ENCODE measurements at places on chromosomes 6 and 20. TPM values are rescaled to one million over a fixed set of nuclear protein-coding genes. Genes with fewer than 3 reads are reported as not detected.

- no peaks in the 10 kb centered on the region for H3K4me1 ChIP-seq
- H3K36me3 ChIP-seq, result no peaks in the 10 kb centered on the region
- H3K27me3 ChIP-seq, result no peaks in the 10 kb centered on the region
- H3K4me3 ChIP-seq, result no peak overlapping the region
- no peak for DNase-seq
- H3K27ac ChIP-seq, result no peak overlapping the region
These were observed 187.7 kb upstream of the BMP2 start for GRCh38 chr20:6579824-6580223.

DNA sequence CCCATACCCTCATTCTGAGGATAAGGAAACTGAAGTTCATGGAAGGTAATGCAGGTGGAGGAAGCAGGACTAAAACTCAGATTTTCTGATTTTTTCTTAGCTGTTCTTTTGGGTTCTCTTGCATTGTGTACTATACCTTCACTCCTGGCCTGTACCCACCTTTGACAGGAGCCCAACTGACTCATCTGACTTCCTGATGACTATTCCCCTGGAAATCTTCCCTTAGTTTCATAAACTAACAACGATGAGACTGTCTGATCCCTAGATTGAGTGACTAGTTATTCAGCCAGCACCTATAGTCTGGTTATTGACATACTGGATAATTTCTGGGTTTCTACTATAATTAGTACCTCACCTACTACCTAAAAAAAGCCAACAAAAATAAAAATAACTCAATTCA lies 10.1 kb downstream of the CRYBG1 start:
- no peaks in the 10 kb centered on the region for H3K4me1 ChIP-seq
- no peaks in the 10 kb centered on the region for H3K27me3 ChIP-seq
- no peak overlapping the region for H3K4me3 ChIP-seq
- no peak overlapping the region for H3K27ac ChIP-seq
- no peaks in the 10 kb centered on the region for H3K36me3 ChIP-seq

- H3K27ac ChIP-seq, result no peak overlapping the region
- no peaks in the 10 kb centered on the region for H3K27me3 ChIP-seq
- H3K4me1 ChIP-seq, result no peaks in the 10 kb centered on the region
These were observed 89.1 kb upstream of the FOXA2 start for GRCh38 chr20:22673467-22673866.

Gene SULF2
- 2.9 TPM for total RNA-seq

- peak overlapping the region; percentile 63 for H3K4me3 ChIP-seq
- H3K27ac ChIP-seq, result peak overlapping the region; percentile 80
- no peaks in the 10 kb centered on the region for H3K36me3 ChIP-seq
- no peaks in the 10 kb centered on the region for H3K27me3 ChIP-seq
These were observed 27.4 kb downstream of the PMEPA1 start for GRCh38 chr20:57682184-57683101.

- no peak for DNase-seq
- H3K4me1 ChIP-seq, result no peaks in the 10 kb centered on the region
- H3K27me3 ChIP-seq, result no peaks in the 10 kb centered on the region
These were observed 419.5 kb upstream of the ID4 start for GRCh38 chr6:19417713-19418112.

DNA sequence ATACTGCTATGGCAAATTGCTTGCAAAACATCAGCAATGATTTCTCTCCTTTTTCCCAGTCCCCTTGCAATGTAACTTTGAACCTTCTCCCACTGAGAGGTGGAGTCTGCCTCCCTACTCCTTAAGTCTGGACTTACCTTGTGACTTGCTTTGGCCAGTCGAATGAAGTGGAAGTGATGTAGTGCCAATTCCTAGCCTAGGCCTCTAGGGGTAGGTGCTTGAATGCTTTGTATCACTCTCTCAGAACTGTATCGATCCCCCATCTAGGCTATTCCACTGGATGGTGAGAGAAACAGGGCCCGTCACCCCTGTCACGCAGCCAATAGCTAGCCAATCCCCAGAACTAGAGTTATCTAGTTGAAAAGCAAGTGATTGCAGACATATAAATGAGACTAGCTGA lies 238.6 kb downstream of the BTBD3 start:
- H3K27me3 ChIP-seq, result no peaks in the 10 kb centered on the region
- no peaks in the 10 kb centered on the region for H3K36me3 ChIP-seq
- no peak overlapping the region for H3K27ac ChIP-seq
- no peaks in the 10 kb centered on the region for H3K4me1 ChIP-seq
- no peak for DNase-seq
- H3K4me3 ChIP-seq, result no peak overlapping the region

Gene HIVEP1
- total RNA-seq, result 37.7 TPM

Gene TREM2
- total RNA-seq, result not detected

DNA sequence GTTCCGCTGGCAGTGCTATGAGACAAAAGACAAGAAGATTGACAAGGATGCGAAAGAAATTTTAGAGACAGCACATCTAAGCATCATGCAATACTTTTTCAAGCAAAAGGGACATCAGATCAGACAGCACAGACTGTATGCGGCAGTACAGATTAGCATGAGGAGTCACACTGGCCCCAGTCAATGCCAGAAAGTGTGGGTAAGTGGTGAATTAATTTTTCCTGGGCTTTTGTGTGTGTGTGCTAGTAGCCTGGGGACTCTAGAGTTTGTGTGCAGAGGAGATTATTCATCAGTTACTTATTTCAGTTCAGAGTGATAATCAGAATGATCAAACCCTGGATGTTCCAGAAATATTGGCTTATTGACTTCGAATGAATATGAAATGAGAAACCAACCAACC lies 47.2 kb downstream of the LAMA4 start:
- DNase-seq, result no peak
- no peak overlapping the region for H3K4me3 ChIP-seq
- H3K4me1 ChIP-seq, result no peaks in the 10 kb centered on the region
- no peak overlapping the region for H3K27ac ChIP-seq
- no peaks in the 10 kb centered on the region for H3K27me3 ChIP-seq
- H3K36me3 ChIP-seq, result no peaks in the 10 kb centered on the region
